CD8-positive, alpha-beta memory T cell (primary cell): ENCODE measurements at places on chromosomes 1 and 21. TPM values are rescaled to one million over a fixed set of nuclear protein-coding genes. Genes with fewer than 3 reads are reported as not detected.

DNA sequence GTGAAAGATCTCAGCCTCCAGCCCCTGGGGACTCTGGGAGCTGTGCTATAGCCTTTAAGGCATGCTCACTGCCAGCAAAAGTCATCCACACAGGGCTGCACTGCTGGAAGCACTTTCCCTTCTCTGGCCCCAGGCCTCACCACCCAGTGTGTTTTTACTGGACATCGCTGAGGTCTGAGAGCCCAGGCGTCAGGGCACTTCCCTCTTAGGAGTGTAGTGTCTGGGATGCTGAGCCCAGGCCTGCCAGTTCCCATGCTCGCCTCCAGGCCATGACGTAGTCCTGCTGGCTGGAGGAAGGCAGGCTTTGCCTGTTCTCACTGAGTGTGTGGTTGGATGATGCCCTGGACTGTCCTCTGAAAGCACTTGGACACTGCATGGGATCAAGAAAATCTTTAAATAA is 101.2 kb downstream of the GDAP2 start:
- no peak overlapping the region for H3K27ac ChIP-seq
- H3K4me1 ChIP-seq = no peaks in the 10 kb centered on the region
- DNase-seq = no peak
- H3K27me3 ChIP-seq = no peaks in the 10 kb centered on the region
- H3K36me3 ChIP-seq = no peaks in the 10 kb centered on the region
- H3K4me3 ChIP-seq = no peak overlapping the region

- no peaks in the 10 kb centered on the region for H3K27me3 ChIP-seq
- H3K27ac ChIP-seq = no peak overlapping the region
- no peaks in the 10 kb centered on the region for H3K4me1 ChIP-seq
- DNase-seq = no peak
These were observed 34.8 kb upstream of the TTC22 start for GRCh38 chr1:54835970-54836369.

- H3K27me3 ChIP-seq = no peaks in the 10 kb centered on the region
- H3K4me3 ChIP-seq = no peak overlapping the region
- no peak overlapping the region for H3K27ac ChIP-seq
- DNase-seq = no peak
These were observed 227.6 kb downstream of the LMO4 start for GRCh38 chr1:87556326-87556725.

DNA sequence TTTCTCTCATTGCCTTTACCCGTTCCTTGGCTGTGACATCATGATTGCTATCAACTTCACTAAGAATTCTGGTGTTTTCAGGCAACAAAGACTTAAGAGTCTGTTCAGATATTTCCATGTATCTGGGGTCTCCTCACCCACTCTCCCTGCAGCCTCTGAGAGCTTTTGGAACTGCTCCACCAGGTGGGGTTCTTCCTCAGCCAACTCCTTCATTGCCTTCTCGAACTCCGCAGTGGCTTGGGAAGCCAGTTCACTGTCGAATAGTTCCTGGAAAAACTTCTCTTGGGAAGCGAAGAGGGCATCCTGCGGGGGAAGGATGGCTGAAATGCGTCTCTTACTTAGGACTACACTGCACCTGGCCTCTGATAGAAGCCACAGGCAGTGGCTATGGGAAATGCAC is 2.1 kb downstream of the PEX19 start:
- H3K27me3 ChIP-seq = no peaks in the 10 kb centered on the region
- peaks cover 26% of the 10 kb centered on the region for H3K4me1 ChIP-seq

DNA sequence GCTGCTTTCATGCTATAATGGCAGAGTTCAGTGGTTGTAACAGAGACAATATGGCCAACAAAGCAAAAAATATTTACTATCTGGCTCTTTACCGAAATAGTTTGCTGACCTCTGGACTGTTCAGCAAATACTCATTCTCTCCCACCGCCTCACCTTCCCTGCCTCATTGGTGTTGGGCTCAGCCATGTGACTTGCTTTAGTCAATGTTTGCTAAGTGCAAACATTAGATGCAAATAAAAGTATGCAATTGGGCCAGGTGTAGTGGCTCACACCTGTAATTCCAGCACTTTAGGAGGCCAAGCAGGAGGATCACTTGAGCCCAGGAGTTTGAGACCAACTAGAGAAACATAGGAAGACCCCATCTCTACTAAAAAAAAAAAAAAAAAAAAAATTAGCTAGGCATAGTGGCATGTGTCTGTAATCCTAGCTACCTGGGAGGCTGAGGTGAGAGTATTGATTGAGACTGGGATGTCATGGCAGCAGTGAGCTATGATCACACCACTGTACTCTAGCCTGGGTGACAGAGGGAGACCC is 55.1 kb downstream of the RPL5 start:
- peaks cover 20% of the 10 kb centered on the region for H3K4me1 ChIP-seq
- no peak for DNase-seq
- H3K36me3 ChIP-seq = no peaks in the 10 kb centered on the region
- H3K27ac ChIP-seq = no peak overlapping the region
- no peak overlapping the region for H3K4me3 ChIP-seq
- no peaks in the 10 kb centered on the region for H3K27me3 ChIP-seq

The TMEM51 gene
- total RNA-seq = 0.24 TPM

The HLX gene
- not detected for total RNA-seq

DNA sequence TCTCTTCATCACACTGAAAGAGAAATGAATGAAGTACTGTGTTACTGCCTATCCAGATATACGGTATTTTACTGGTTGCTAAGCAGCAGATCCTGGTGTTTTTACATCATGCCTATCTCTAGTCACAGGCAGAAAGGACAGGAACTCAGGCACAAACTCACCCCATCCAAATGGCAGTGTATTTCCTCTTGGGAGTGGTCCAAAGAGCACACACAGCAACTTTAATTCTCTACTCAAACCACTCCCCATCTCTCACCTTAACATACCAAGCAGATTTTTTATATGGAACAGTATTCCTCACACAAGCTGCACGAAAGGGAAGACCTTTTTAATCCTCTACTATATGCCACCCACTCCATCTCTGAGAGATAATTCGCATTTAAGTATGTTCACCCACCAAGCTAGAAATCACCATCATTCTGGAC is 27.3 kb downstream of the EIF4G3 start:
- H3K27ac ChIP-seq = no peak overlapping the region
- DNase-seq = no peak
- H3K4me3 ChIP-seq = no peak overlapping the region
